ENCODE measurements at places on chromosomes 4 and X.
A peak's percentile ranks its signal among the peaks of the same experiment; 100 is the strongest.

DNA sequence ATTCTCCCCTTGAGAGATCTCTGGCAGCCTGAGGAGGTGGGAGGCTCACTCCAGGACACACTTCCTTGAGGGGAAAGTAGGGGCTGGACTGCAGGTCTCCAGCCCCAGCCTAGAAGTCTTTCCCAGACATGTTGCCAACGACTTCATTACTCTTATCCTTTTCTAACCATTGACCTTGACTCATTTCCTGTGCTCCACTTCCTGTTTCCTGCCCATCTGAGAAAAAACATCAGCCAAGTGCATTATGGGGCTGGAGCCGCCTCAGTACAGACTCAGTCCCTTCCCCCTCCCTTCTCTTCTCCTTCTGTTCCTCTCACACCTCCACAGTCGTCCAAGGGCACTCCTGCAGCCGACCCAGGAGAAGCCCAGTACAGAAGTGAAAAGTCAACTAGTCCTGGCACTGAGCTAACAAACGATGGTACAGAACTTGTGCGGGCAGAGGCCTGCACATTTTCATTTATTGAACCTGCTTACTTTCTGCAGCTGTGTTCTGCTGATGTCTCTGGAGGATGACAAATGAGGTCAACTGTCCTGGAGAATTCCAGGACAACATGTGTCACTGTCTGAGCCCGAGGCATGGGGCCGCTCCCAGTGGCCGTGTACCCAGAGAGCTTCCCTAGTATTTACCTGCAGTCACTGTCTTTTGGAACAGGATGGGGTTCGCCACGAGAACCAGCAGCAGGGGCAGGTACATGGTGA, 20.1 kb downstream of the GPR143 start:
- peak; percentile 47 for DNase-seq

- peak; percentile 5 for DNase-seq
Observed at GRCh38 chr4:1403177-1403583, 3.1 kb downstream of the NKX1-1 start.

- peak; percentile 75 for DNase-seq
Observed at GRCh38 chr4:3318561-3319021, 25.8 kb downstream of the RGS12 start.

GRCh38 chr4:138164208-138164607, 77.9 kb downstream of the SLC7A11 start:
- no peak for DNase-seq

- DNase-seq: no peak
Observed at GRCh38 chr4:152620915-152621314, 58.9 kb downstream of the TMEM154 start.

DNA sequence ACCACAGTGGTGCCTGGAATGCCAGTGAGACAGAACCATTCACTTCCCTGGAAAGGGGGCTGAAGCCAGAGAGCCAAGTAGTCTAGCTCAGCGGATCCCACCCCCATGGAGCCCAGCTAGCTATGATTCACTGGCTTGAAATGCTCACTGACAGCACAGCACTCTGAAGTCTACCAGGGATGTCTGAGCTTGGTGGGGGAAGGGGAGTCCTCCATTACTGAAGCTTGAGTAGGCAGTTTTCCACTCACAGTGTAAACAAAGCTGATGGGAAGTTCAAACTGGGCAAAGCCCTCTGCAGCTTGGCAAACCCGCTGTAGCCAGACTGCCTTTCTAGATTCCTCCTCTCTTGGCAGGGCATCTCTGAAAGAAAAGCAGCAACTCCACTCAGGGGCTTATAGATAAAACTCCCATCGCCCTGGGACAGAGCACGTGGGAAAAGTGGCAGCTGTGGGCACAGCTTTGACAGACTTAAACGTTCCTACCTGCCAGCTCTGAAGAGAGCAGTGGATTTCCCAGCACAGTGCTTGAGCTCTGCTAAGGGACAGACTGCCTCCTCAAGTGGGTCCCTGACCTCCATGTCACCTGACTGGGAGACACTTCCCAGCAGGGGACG, 32.0 kb downstream of the NAP1L2 start:
- DNase-seq: peak; percentile 5

GRCh38 chr4:32268863-32269262, 1548.7 kb downstream of the PCDH7 start:
- no peak for DNase-seq

Data from ELF-1 (cell line).